ENCODE measurements at places on chromosomes 12 and 14.

GRCh38 chr12:17283563-17283962 is 677.6 kb upstream of the LMO3 start:
- DNase-seq = no peak

GRCh38 chr12:16608946-16609539 is 3.1 kb upstream of the LMO3 start:
- peak; percentile 66 for DNase-seq

DNA sequence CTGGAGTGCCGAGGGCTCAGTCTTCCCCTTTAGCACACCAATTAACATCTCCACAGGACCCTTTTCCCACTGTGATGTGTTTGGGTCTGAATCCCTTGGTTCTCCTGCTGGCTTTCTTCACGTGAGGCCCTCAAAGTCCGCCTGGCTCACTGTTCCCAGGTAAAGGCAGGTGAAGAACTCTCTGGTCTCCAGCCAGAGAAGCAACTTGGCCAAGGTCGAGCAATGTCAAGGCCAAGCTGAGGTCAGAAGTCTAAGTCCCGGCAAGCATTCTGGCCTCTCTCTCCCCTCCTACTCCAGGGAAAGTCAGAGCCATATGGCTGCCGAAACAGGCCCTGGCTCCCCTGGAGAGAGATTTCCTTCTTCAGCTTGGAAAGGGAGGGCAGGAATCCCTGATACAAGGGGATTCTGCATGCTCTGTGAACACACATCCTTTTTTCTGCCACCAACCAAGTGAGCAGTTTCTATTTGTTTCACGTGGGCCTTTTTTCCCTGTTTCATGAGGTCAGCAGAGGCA is 61.4 kb upstream of the ESRRB start:
- no peak for DNase-seq

DNA sequence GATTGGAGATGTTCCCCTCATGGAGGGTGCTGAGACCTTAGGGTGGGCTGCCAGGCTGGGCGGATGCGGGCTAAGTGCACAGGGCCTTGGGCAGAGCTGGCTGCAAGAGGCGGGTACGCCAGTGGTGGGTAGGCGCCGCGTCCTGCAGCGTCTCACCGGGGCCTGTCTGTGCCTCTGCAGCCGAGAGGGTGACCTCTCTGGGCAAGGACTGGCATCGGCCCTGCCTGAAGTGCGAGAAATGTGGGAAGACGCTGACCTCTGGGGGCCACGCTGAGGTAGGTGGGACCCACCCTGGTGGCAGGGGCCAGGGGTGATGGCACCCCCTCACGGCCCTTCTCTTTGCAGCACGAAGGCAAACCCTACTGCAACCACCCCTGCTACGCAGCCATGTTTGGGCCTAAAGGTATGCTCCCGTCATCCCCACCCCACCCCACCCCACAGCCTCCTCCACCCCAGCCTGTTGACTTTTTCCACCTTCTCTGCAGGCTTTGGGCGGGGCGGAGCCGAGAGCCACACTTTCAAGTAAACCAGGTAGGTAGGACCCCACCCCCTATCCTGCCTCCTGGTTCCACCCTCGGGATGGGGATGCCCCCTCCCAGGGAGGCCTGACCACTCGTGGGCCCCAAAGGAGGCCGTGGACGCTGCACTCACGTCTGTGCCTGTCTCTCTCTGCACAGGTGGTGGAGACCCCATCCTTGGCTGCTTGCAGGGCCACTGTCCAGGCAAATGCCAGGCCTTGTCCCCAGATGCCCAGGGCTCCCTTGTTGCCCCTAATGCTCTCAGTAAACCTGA is 1.5 kb downstream of the CRIP1 start:
- no peak for DNase-seq

DNA sequence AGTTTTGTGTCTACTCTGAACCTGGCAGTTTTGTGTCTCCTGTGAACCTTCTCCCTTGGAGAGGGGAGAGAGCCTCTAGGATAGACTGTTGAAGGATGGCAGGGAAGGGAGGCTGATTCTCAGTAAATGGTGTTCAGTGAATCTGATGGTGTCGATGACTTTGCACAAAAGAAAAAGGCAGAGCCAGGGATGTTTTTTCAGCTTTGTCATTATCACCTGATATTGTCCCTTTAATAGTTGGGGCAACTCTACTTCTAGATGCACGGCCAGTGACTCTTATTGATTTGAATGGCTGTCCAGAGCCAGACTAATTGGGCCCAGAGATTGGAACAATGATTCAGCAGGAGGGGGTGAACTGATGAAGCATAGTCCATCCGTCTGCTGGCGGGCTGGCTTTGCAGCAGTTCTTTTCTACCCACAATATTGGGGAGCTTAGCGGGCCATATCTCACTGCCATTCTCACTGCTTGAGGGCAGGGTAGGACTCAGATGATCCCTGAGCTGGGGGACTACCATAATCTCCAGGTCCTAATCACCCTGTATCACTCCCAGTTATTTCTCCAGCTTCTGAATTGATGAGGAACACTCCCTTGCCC is 93.1 kb downstream of the ADCK1 start:
- DNase-seq = no peak

DNA sequence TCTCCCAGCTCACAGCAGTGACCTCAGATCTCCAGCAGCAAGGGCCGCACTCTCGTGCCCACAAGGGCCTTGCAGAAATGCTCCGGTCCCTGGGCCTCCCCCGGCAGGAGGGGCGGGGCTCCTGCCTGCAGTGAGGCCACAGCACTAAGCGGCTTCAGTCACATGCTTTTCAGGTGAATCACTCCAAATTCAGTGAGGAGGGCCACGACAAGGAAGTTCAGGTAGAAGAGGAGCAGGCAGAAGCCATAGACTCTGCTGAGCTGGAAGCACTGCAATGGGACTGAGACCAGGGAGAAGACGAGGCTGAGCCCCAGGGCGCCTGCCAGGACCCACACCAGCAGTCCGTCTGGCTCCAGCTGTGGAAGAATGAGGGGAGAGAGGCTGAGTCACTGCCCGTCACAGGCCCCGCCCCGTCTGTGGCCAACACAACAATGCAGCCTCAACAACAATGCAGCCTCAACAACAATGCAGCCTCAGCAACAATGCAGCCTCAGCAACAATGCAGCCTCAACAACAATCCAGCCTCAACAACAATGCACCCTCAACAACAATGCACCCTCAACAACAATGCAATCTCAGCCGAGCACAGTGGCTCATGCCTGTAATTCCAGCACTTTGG is 35.2 kb downstream of the SLC8B1 start:
- DNase-seq = no peak

DNA sequence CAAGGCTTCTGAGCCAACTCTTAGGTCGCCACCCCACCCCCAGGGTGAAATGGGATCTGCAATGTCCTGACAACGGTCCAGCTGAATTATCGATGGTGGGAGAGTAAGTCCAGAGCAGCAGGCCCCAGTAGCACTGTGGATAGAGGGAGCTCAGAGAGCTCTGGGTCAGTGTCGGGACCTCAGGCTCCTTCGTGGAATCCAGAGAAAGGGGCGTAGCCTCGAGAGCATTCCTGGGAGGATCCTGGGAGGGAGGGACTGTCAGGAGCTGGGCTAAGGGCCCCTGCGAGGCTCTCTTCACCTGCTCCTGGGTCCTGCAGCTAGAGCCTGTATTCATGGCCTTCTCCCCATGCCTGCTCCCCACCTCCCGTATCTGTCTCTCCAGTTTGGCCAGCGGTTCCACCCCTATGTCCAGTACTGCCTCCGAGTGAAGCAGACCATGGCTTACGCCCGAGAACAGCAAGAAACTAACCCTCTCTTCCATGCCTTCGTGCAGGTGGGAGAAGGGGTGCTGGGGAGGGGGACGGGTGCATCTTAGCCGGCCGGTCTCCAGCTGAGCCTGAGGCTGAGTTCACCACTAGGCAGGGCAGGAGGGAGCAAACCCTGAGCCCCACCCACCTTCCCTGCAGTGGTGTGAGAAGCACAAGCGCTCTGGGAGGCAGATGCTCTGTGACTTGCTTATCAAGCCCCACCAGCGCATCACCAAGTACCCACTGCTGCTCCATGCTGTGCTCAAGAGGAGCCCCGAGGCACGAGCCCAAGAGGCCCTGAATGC is 6.6 kb downstream of the PLEKHG6 start:
- no peak for DNase-seq
